Gastroesophageal sphincter (tissue), 4 donors: ENCODE measurements at places on chromosomes 4 and X. TPM values are rescaled to one million over a fixed set of nuclear protein-coding genes. Genes with fewer than 3 reads are reported as not detected.

DNA sequence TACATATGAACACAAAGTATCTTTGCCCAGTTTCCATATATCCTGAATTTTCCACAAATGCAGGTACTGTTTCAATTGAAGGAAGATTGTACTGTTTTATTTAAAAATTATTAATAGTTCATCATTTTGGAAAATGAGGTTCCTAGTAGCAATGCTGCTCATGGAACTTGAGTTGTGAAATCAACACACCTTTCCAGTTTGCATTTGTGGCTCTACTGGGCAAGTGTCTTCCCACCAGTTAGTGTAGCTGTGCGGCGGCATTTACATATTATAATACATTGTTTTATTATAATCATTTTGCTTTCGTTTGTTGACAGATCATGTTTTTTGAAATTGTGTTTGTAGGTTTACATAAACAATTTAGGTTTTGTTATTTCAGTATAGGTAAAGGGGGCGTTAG is 2.0 kb upstream of the DDX3X start:
- ATAC-seq: no peak

DNA sequence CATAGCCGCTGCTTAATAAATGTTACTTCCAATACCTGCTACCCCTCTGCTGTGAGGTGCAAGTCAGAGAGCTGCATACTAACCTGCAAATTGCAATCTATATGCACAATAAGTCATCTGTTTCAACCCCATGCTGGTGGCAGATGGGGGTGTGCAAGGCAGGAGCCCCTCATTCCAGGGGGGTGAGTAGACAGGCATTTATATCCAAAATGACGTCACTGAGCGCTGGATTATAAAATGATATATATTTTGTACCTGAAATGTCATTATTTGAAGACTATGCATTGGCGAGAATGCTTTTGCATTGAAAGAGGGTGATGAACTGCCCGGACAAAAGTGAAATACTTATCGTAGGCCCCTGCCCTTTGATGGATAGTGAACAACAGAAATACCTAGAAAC is 24.7 kb downstream of the RBMX2 start:
- ATAC-seq: no peak

DNA sequence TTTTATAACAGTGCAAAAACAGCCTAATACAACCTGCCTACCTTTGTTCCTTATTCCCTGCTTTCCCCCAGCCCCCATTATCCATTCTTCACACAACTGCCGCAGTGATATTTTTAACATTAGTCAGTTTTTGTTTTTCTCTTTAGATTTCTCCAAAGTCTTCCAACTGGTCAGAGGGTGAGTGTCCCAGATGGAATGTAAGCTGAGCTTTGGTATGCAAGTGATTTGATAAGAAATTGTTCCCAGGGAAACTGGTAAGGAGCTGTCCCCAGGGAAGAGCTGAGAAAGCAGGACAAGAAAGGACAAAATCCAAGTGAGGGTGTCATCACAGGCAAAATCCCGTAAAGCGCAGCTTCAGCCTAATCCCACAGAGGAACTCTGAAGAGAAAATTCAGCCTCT is 475.5 kb upstream of the ADGRL3 start:
- no peak for ATAC-seq

GRCh38 chr4:81257816-81258215 is 42.8 kb upstream of the PRKG2 start:
- no peak for ATAC-seq

GRCh38 chr4:180335566-180335965 is 1907.6 kb upstream of the TENM3 start:
- ATAC-seq: no peak

- no peak for ATAC-seq
Measured at GRCh38 chr4:180086480-180087190, 2156.6 kb upstream of the TENM3 start.

Gene ZIC3
- total RNA-seq: not detected

Gene SH3TC1
- 12.7 TPM for total RNA-seq

Gene TBC1D1
- total RNA-seq: 274 TPM
